Hair follicular keratinocyte (primary cell): ENCODE measurements at places on chromosomes 2 and 18. TPM values are rescaled to one million over a fixed set of nuclear protein-coding genes. Genes with fewer than 3 reads are reported as not detected.

The C1QL2 gene
- not detected in 2 replicates for total RNA-seq

The BOLL gene
- not detected in 2 replicates for total RNA-seq

The DNAH6 gene
- total RNA-seq, result under 0.01 and 0.04 TPM in 2 replicates

The MARCHF4 gene
- total RNA-seq, result 0.72 and 1.0 TPM in 2 replicates

The GAL3ST2 gene
- not detected in 2 replicates for total RNA-seq

The LYG2 gene
- not detected in 2 replicates for total RNA-seq

The PAPOLG gene
- total RNA-seq, result 10.4 and 12.5 TPM in 2 replicates
